ENCODE measurements at places on chromosomes 3 and 15.

- no peak for DNase-seq
These were observed 96.8 kb downstream of the BBX start for GRCh38 chr3:107619549-107619948.

GRCh38 chr3:39839484-39839883, 30.1 kb downstream of the MYRIP start:
- no peak for DNase-seq

DNA sequence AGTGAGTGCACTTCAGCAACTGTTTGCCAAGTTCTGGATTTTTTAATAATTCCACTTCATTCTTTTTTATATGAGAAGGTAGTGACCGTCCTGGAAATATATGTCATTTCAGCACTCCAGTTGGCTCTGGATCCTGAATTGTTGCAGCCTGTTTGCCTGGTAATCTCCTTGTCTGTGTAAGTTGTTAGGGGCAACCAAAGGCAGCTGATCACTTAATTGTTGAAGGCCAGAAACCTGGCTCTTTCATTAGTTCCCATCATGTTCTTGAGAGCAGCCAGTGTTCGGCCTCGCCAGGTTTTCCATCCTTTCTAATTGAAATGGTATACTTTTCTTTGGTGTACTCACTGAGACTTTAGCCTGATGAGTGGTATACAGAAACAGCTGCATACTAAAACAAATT, 168.6 kb downstream of the SOX2 start:
- DNase-seq, result no peak

DNA sequence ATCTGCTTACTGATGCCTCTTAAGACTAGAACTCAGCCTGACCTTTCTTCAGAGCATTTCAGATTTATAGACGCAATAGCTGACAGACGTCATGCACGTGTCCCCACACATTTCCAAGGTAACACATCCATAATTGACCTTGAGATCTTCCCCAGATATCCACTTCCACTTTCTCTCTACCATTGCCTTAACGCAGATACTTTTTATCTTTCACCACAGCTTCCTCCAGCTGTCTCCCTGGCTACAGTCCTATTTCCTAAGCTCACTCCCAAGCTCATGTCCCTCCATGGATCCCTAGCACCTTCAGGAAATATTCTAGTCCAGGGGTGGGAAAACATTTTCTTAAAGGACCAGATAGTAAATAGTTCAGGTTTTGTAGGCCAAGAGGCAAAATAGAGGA, 173.0 kb upstream of the MITF start:
- no peak for DNase-seq
